ENCODE measurements at places on chromosomes 2 and 18. TPM values are rescaled to one million over a fixed set of nuclear protein-coding genes. Genes with fewer than 3 reads are reported as not detected.

DNA sequence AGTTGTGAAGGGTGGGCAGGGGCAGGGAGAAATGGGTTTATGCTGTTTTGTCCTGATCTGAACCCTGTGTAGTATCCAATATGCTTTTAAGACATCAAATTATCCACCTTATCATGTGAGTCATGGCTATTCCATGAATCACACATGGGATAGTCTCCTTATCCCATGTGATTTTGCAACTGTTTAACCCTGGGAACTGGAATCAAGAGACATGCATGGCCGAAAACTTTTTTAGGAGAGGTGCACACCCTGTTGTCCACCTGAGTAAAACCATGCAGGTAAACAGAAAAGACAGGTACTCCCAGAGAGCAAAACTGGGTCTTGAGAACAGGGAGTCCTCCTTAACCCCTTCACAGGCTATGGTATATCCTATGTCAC is 490.6 kb upstream of the HS6ST1 start:
- no peak for DNase-seq

Gene CPLX4
- total RNA-seq: not detected

DNA sequence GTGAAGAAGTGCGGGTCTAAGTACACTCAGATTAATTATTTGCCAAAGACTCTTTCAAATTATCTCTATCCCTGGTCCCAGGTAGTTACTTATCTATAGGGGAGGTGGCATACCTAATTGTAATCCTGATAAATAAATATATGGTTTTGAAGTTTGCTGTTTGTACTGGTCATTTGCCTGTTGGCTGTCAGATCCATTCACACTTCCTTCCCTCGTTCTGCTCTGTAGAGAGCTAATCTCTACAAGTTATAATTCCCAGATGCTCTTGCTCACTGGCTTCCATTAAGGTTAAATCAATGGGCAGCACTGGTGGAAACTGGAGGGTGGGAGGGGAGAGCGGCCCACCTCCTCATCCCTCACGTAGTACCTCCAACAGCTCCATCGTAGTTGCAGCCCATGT is 447.1 kb downstream of the TXNL1 start:
- DNase-seq: no peak

GRCh38 chr2:62856228-62857040 is 150.9 kb downstream of the EHBP1 start:
- DNase-seq: no peak

GRCh38 chr2:167318581-167318980 is 430.3 kb downstream of the XIRP2 start:
- DNase-seq: no peak

DNA sequence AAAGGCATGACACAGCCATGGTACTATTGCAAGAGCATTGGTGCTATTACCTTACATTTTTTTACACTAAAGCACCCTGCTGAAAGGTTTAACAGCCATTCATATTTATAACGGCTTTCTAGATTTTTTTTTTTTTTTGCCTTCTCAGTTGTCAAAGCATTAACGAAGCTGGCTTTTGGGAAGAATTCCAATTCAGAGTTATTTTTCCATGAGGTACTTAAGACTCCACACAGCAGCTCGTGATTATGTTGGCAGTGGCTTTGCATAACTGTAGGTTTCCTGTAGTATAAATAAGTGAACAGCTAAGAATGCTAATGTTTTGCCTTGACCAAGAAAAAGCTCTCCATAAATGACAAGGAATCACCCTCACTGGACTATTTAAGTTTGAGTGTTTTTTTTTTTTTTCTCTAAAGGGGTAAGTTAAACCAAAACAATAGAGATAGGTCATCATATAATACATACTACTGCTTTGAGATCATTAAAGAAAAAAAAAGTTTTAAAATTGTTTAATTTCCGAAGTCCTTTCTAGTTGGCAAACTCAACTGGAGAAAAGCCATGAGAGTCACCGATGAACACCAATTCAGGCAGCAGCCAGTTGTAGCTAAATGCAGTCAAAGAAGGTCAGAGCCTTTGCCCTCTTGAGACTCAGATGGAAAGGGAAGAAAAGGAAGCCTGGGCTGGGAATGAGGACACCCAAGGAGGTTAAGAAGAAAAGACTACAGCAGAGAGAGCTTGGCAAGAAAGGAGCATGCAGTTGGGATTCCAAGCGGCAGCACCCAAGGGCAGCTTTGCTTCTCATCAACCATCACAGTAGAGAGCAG is 187.4 kb upstream of the NCKAP5 start:
- DNase-seq: no peak

DNA sequence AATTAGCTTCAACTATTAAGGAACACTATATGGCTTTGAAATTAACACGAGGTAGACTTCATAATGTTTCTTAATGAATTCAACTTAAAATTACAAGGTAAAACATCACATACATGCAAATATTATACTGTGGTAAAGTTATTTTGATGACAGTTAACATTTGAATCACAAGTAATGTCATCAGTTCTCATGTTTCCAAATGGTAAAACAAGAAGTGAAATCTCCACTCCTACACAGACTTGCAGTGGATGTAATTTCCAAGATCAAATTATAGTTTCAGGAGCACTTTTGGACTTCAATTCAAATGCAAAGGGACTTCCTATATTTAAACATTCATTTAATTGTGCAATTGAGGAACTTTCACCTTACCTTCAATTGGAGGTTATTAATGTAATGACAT is 39.1 kb downstream of the C18orf54 start:
- DNase-seq: no peak

Gene MAP3K19
- total RNA-seq: not detected

Gene GALNT14
- total RNA-seq: 6.2 TPM

GRCh38 chr2:112317303-112318158 is 42.1 kb downstream of the ZC3H6 start:
- no peak for DNase-seq

DNA sequence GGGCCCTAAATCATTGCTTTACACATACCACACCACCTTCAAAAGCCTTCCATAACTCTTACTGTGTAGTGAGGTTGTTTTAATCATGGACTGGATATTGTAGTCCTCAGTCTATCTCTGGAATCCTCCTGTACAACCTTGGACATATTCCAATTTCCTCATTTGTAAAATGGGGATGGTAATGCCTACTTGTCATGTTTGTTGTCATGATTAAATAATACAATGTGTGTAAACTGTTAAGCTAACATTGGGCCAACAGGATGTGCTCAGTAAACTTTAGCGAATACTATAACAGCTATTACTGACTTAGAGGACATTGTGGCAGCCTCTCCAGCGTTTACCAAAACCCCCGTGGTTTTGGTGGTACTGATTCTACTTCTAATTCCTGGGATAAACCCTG is 74.7 kb upstream of the PTPRM start:
- no peak for DNase-seq

Gene YES1
- total RNA-seq: 133 TPM

Gene PSMD14
- 37.3 TPM for total RNA-seq

Gene CD8B2
- 0.13 TPM for total RNA-seq

DNA sequence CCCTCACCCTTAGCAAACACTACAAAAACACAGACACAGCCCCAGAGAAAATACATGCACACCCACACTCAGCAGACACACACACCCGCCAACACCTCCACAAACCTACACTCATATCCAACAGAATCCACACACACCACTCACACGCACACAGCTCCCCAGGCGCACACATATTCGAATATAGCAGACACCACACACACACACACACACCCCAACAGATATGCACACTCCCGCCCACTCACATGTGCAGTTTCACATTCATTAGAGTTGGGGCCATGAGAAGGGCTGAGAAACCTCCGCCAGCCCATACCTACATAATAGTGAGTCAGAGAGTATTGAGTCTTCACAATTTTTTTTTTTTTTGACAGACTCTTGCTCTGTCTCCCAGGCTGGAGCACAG is 29.4 kb upstream of the NOTO start:
- no peak for DNase-seq

Gene CYP26B1
- total RNA-seq: 93.0 TPM

- no peak for DNase-seq
These were observed 1221.0 kb downstream of the SUCLG1 start for GRCh38 chr2:83238111-83238510.

DNA sequence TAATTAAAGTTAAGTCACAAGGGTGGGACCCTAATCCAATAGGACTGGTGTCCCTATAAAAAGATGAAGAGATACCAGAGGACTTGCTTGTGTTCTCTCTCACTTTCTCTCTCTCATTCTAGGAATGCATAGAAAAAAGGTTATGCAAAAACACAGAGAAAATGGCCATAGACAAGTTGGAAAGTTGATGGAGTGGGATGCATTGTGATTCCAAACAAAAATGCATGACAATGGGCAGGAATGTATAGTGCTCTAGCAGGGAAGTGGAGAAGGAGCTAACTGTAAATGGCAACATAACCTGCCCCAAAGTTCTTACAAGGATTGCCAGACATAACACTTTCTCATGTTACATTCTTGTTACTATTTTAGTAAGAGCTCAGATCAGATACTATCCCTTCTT is 301.6 kb upstream of the LRATD1 start:
- no peak for DNase-seq

DNA sequence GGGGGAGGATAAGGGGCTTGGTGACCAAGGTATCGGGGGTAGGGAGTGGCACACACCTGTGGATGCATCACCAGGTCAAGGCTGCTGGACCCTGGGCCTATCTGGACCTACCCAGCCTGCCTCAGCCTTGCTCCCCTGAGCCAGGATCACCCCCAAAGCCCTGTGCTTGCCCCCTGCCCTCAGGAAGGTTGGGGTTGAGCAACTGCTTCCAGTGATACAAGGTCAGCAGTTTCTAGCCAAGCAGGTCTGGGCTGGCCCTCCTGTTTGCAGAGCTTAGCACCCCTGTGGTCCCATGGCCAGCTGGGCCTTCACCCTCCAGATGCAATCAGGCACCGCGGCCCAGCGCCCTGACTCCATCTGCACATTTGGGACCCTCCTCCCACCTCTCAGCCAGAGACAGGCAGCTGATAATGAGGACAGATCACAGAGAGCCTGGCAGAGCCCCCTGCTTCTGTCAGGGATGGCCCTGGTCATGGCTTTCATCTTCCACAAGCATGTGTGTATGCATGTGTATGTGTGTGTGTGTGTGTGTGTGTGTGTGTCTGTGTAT is 154.6 kb downstream of the TFCP2L1 start:
- DNase-seq: no peak

GRCh38 chr2:129192841-129193253 is 786.6 kb upstream of the RAB6C start:
- DNase-seq: no peak

Gene ST8SIA3
- not detected for total RNA-seq

Gene TUBA3E
- total RNA-seq: not detected

Gene EXOC6B
- total RNA-seq: 164 TPM

DNA sequence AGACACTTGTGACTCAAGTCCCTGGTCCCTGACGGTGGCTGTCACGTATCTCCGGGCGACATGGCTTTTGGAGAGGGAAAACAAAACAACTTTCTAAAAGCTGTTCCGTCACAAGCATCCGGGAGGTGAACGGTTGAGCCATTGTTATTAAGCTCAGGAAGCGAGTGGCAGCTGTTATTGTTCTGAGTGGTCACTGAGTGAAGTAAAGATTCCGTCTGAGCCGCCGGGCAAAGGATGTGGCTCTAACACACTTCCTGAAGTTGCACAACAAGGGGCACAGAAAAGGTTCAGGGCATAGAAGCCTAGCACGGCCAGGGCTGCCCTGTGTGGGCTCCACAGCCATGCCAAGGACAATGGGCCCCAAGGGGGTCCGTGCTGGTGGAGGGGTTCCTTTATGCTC is 24.3 kb downstream of the INPP5D start:
- DNase-seq: peak; percentile 90

- DNase-seq: no peak
These were observed 488.0 kb upstream of the ZEB2 start for GRCh38 chr2:145007960-145008263.

- no peak for DNase-seq
These were observed 42.9 kb downstream of the NCK2 start for GRCh38 chr2:105787376-105788318.

Gene DUSP19
- total RNA-seq: 2.0 TPM

Gene ANKRD29
- 4.4 TPM for total RNA-seq

- DNase-seq: no peak
These were observed 31.8 kb upstream of the CAVIN2 start for GRCh38 chr2:191878548-191879279.

DNA sequence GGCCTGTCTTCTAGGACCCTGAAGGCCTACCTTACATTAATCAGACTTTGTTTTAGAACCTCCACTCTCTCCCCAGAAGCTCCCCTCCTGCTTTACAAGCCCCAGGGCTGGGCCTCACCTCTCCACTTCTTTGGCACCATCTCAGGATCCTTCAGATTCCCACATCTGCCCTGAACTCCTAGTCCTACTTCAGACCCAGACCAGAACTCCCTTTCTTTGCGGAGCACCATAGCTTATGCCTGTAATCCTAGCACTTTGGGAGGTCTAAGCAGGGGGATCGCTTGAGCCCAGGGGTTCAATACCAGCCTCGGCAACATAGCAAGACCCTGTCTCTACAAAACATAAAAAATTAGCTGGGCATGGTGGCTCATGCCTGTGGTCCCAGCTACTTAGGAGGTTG is 991 bp downstream of the CHCHD5 start:
- DNase-seq: no peak
